NCI-H1417 treated with DMSO at 0.1 percent for 48 hours (cell line): ENCODE measurements at places on chromosomes 3 and 15.

GRCh38 chr3:146387566-146387965, 81.8 kb downstream of the PLSCR2 start:
- DNase-seq = no peak

- no peak for DNase-seq
Observed at GRCh38 chr15:48607846-48608245, 37.7 kb downstream of the FBN1 start.

DNA sequence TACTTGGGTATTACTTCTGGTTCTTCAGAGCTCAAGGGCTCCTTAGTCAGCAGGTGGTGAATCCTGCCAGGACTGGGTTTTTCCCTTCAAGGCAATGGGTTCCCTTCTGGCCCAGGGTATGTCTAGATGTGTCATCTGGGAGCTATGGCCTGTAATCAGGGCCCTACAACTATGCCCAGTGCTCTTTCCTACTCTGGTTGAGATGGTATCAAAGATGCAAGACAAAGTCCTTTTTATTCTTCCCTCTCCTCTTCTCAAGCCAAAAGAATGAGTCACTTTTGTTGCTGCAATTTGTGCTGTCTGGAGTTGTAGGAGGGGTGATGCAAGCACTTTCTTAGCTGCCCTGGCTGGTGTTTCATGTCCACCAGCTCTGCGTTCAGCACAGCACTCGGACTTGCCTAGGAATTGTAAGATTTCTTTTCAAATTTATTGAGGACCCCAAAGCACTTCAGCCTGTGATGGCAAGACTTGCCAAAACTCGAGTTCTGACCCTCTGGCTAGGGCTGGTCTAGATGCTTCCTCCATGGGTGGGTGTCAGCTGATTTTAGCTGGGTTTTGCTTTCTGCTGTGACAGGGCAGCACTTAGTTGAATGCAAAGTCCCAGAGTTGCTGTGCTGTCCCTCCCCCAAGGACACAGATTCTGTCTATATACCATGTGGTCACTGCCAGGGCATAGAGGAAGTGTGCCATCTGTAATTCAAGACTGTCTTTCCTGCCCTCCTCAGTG, 129.2 kb upstream of the CBLB start:
- no peak for DNase-seq

DNA sequence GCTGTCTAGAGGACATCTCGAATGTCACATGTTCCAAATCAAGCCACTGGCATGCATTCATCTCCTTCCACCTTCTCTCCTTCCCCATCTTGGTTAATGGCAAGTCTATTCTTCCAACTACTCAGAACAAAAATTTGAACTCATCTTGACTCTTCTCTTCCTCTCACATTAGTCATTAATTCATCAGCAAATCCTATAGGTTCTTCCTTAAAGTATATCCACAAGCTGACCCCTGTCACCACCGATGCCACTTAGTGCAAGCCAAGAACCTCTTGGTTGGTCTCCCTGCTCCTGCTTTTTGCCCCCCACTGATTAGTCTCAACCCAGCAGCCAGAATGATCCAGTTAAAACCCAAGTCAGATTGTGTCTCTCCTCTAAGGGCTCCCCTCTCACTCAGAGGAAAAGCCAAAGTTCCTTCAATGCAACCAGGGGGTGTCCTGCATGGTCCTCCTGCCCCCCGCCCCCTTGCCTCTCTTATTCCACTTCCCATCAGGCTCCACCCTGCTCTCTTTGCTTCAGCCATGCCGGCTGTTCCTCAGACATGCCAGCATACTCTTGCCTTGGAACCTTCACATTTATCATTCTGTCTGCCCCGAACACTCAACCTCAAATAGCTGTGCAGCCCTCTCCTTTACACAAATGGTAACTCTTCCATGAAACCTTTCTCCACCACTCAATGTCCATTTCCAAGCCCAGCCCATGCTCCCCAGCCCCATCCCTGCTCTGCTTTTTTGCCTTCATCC, 1.0 kb upstream of the GALNT15 start:
- no peak for DNase-seq

DNA sequence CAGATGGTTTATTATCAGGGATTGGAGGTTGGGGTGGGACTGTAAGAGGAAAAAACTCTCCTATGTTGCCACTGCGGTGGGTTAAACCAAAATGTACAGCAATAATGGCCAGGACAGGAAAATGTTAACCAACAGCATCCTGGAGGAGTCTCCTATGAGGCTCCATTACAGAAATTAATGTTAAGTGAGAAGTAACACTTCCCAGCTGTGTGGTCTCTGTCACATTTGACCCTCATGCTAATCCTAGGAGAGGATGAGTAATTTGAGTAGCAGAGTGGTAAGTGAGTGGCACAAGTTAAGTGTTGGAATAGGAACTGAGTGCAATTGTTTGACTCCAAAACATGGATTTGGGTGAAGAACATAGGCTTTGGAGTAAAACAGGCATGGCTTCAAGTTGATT, 39.0 kb downstream of the ARHGEF3 start:
- DNase-seq = no peak

DNA sequence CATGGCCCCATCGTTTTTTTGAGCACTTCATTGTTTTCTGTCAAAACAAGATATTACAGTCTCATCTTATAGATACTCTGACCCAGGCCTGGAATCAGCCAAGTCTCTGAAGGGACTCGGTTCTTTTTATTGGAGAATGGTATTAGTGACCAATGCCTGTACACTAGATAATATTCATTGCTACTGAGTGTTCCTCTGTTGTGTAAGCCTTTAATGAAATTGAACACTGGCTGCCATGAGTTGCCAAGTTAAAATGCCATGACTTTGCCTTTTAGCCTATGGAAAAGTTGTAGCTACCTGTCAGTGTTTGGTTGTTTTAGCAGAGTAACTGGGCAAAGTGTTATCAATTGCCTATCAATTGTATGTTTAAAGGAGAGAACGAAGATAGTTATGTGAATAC, 134.0 kb downstream of the AKAP13 start:
- no peak for DNase-seq

DNA sequence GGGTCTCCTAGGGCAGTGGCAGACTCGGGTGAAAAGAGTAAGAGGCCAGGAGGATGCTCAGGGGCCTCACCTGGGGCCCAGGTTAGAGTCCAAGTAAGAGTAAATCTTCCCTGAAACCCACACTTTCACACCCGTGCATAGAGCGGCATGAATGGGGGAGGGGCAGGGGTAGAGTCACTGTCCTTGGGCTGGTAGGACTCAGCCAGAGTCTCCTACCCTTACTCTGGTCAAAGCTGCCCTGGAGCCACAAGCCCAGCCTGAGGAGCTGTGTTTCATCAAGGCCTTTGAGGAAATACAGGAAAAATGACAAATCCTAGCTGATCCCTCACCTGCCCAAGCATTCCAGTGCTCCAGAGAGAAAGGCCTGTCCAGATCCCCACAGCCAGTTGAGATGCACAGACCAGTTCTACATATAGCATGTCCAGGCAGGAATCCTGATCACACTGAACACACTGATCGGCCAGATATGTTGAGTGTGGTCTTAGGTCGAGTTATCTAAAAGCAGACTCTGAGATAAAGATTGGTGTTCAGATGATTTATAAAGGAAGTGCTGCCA, 16.7 kb upstream of the CTNNB1 start:
- no peak for DNase-seq

GRCh38 chr15:77326366-77326765, 93.5 kb downstream of the PEAK1 start:
- DNase-seq = no peak

- no peak for DNase-seq
Observed at GRCh38 chr15:42674472-42674871, 62.5 kb downstream of the CDAN1 start.

GRCh38 chr3:87414271-87414670, 137.9 kb upstream of the POU1F1 start:
- no peak for DNase-seq

DNA sequence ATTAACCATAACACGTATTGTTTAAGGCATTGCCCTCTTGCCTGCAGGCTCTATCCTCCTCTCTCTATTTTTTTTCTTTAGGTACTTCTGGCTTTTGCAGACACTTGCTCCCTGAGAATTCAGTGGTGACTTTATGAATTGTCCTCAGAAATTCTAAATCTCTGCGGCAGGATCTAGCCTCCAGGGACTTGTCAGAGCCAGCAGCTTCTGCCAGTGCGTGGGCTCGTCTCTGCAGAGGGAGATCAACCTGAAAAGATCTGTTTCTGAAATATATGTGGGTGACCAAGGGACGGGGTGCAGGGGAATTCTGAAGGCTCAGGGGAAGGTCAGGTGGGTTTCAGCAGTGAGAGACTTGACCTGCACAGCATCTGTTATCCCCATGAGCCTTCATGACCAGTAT, 326.1 kb upstream of the LRRFIP2 start:
- DNase-seq = no peak

DNA sequence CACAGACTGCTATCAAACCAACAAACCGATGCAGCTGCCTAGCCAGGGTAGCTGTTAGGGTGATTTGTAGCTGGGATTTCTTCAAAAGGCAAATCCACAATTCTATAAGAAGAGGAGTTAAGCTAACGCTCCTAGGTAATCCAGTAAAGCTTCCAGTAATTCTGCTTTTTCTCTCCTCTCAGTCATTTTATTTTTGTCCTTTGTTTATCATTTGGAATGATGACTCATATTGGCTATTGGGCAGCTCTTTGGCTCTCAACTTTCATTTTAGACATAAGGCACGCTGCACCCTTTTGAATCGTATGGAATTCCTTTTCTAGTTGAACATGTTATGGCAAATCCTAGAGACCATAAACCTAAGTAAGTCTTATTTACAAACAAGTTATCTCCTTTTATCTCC, 53.2 kb upstream of the PPARG start:
- no peak for DNase-seq

DNA sequence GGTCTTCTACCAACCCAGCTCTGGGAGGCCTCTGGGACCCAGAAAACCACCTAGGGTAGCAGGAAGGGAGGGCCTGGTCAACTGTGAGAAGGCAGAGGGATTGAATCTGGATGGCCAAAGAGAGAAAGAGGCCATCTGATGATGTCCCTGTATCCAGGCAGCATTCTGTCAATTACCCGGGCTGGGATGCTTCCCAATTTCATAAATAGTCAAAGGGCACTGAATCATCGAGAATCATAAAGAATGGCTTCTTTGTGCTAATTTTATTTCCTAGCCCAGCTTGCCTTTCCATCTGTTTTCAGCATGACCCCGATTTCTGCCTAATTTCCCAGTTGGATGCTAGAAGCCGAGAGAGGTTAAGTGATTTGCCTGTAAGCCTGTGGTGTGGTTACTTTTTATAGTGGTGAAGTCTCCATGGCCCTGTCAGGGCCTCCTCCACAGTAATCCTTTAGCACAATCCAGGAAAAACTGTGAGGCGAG, 129.2 kb downstream of the FAM43A start:
- no peak for DNase-seq

- DNase-seq = no peak
Observed at GRCh38 chr3:39267631-39268548, 11.9 kb downstream of the CX3CR1 start.

DNA sequence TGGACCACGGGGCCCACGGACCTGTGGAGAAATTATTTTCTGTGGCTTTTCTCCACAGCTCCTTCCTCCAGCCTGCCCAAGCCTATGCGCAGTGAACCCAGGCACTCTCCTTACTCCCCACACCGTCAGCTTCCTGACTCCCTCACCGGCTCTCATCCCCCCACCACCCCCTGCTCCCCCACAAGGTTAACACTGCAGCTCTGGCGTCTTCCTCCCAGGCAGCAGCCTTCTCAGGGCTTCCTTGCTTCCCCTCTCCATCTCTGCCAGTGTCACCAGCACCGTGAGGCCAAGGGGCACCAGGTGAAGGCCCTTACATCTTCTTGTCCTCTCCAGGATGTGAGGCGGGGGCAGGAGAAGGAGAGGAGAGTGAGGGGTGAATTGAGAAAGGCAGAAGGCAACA, 168.3 kb upstream of the TLE3 start:
- no peak for DNase-seq

DNA sequence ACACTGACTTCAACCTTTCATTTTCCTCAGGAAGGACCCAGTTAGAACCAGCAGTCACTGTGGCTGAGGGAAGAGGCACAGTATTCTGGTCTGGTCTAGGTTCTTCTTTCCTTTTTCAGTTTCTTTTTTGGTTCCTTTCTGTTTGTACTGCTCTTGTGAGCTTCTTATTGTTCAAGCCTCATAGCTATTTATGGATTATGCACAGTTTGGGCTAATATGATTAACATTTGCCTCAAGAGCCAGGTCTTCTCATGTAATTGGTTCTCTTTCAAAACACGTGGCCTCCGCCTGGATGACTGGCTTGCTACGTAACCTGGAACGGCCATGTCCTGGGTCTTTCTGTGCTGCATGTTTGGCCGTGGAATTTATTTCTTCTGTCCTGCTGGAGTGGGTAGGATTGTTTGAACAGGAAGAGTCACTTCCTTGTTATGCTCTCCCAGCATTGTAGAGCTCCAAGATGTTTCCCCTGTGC, 43.3 kb downstream of the RBMS3 start:
- DNase-seq = no peak

DNA sequence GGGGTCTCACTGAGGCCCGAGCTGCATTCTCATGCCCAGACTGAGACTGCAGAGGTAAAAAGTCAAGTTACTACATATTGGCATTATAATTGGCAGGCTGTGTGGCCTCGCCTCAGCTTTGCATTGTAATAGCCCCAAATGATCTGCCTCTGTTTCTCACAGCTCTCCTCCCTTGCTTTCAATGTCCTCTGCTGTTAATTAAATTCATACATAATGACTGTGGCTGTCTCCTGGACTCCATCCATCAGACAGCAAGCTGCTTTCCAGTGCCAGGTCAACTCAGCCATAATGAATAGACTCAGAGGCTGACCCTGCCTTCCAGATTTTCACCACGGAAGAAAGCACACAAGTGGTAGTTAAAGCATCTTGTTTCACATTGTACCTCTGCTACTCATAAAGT, 7.6 kb upstream of the RTP4 start:
- no peak for DNase-seq

DNA sequence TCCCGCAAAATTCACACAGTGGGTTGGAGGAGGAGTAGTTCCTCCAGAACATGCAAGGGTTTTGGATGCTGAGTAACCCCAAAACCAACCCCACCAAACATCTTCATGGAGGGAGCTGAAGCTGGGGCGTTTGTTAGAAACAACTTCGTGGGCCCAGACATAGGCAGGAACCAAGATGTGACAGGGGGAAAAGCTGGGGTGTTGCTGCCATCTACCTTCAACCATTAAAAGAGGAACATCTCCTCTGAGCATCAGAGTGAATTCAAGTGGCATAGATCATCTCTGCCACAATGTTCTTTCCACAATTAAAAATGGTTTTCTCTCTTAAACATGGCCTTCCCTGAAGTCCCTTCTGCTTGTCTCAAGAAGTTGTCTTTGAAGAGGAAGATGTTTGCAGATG, 20.5 kb downstream of the SIDT1 start:
- no peak for DNase-seq

DNA sequence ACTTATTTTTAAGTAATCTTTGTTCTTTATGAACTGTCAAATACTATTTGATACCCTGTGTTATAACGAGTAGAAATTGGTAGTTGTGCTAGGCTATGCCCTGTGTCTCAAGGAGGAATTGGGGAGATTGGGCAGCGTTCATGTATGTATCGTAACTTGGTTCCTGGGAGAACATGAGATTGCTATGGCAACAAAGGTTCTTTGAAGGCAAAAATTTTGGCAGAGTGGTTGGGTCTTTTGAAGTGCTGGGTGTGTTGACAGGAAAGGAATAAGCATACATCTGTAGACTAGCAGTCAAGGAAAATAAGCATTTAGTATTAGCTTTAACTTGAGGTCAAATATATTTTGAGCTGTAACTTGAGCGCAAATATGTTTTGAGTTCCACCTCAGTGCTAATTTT, 45.3 kb downstream of the TCF12 start:
- DNase-seq = no peak

GRCh38 chr3:27657404-27657803, 64.7 kb downstream of the EOMES start:
- DNase-seq = no peak
